ENCODE measurements at places on chromosomes 1 and 21. TPM values are rescaled to one million over a fixed set of nuclear protein-coding genes. Genes with fewer than 3 reads are reported as not detected.

DNA sequence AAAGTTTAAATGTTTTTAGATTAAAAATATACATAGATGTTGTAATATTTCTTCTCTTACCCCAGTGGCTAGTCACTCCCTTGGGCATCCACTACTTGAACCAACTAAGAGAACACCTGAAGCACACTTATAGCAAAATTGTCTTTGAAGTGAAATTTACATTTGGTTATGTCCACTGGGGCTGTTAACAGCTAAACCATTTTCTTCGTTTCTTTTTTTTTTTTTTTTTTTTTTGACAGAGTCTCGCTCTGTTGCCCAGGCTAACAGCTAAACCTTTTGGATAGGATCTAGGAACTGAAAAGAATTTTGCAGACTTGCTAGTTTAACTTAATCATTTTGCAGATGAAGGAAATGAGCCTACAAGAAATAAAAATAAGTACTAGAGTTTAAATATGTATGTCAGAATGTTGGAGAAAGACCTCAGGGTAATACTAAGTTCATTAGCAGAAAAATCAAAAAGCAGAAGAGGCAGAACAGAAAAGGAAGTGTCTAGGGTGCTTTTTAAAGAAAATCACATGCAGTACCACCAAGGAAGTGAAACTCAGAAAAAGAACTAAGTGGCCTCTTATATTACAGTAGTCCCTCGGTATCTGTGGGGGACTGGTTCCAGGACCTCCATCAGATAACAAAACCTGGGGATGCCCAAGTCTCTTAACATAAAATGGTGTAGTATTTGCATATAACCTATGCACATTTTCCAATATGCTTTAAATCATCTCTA lies 11.8 kb downstream of the DRAM2 start:
- DNase-seq = no peak

DNA sequence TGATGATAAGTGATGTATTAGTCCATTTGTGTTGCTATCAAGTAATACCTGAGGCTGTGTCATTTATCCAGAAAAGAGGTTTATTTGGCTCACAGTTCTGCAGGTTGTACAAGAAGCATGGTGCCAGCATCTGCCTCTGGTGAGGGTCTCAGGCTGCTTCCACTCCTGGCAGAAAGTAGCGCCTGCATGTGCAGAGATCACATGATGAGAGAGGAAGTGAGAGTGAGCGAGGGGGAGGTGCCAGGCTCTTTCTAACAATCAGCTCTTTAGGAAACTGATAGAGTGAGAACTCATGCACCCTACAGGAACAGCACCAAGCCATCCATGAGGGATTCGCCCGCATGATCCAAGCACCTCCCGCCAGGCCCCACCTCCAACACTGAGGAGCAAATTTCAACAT lies 2.2 kb upstream of the FHAD1 start:
- no peak for DNase-seq

- no peak for DNase-seq
These were observed 41.4 kb downstream of the CCDC18 start for GRCh38 chr1:93221913-93222312.

DNA sequence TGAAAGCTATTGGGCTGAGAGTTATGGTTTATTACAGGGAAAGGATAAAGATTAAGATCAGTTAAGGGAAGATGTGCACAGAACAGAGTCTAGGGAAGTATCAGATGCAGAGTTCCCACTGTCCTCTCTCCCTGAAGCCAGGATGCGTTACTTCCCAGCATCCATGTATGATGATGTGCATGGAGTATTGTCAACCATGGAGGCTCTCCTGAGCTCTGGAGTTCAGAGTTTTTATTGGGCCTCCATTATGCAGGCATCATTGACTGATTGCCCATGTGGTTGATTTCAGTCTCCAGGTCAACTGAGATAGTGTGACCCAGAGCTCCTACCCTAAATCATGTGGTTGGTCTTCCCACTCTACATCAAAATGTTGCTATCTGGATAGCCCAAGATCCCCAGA lies 30.7 kb downstream of the SERINC2 start:
- no peak for DNase-seq

The CYP4A22 gene
- not detected for total RNA-seq

The OR2AK2 gene
- not detected for total RNA-seq

GRCh38 chr1:94727846-94728715 lies 92.1 kb upstream of the SLC44A3 start:
- no peak for DNase-seq

The IRF6 gene
- total RNA-seq = not detected

GRCh38 chr1:227223171-227223806 lies 95.0 kb downstream of the CDC42BPA start:
- DNase-seq = no peak

- no peak for DNase-seq
These were observed 8.7 kb downstream of the CD247 start for GRCh38 chr1:167509587-167509986.

- DNase-seq = peak; percentile 42
These were observed 40.6 kb upstream of the LBR start for GRCh38 chr1:225468270-225469020.

The DLGAP3 gene
- total RNA-seq = 0.44 TPM

The SELL gene
- 1.4 TPM for total RNA-seq

The DYNLT5 gene
- 0.82 TPM for total RNA-seq

DNA sequence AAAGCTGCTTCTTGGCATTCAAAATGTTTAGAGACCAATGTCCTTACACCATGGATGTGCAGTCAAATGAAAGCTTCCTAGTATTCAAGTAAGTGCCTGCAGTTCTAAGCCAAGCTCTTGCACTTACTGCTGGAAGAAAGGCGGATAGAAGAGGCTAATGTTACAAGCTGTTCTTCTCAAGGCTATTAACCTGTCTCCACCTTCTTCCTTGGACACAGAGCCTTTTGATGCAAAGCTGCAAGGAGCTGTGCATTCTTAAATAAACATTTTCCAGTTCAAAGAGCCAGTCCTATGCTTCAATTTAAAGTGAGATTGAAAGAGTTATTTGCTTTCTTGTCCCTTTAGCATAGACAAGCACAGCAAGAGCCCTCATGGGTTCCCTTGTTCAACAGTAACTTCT lies 167.9 kb upstream of the RUNX1 start:
- no peak for DNase-seq

The LRRIQ3 gene
- total RNA-seq = 0.19 TPM

DNA sequence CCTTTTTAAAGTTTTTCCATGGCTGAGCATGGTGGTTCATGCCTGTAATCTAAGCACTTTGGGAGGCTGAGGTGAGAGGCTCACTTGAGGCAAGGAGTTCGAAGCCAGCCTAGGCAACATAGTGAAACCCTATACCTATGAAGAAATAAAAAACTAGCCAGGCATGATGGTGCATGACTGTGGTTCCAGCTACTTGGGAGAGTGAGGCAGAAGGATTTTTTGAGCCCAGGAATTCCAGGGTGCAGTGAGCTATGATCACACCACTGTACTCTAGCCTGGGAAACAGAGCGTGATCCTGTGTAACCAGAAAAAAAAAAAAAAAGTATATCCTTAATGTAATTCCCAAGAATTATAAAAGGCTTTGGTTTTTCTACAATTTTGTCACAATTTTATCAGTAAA lies 17.4 kb downstream of the DEPDC1 start:
- DNase-seq = no peak

All from psoas muscle (tissue), 8 donors.